ENCODE measurements at places on chromosomes 1 and 21. TPM values are rescaled to one million over a fixed set of nuclear protein-coding genes. Genes with fewer than 3 reads are reported as not detected.

The CELA2B gene
- not detected for total RNA-seq

The TNNI3K gene
- total RNA-seq: 0.07 TPM

GRCh38 chr1:7574121-7575040 is 196.7 kb upstream of the VAMP3 start:
- DNase-seq: no peak
- no peak overlapping the region for H3K4me3 ChIP-seq
- no peaks in the 10 kb centered on the region for H3K27me3 ChIP-seq
- H3K36me3 ChIP-seq: no peaks in the 10 kb centered on the region
- no peak overlapping the region for H3K27ac ChIP-seq

DNA sequence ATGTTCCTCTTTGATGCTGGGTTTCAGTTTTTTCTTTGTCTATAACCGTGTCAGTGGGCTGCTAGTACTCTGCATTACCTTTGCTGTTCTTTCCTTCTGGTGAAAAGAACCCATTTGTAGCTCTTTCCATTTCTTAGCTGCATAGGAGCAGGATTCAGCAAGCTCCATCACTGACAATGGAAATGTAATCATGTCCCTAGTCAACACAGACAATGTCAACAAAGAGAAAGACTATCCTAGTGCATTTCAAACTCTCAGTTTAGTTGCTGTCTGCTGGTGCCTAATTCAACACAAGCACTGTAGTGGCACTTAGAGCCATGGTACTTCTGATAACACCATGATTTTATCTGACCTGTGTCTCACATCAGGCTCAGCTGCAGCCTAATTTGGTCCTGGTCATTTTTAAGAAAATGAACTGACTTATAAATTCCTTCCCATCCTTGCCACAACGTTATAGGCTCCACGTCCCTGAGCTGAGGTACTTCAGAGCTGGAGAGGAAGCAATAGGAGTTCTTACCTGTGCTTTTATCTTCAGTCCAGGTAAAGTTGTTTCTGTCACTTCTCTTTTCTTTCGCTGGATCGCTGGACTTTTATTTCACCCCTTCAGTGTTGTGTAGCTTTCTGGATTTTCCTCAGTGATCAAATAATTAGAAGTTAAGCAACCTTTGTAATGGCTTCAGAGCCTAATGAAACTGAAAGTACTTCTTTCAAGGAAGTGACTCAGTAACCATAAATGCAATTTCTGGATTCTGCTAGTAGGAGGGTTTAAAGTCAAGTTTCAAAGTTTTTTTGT is at the start of gene GBP3:
Gene GBP3 (minus strand): TSS at position 700 of the 793 bp plus-strand sequence. CDS start 2,145 bp downstream, outside the sequence.
- H3K36me3 ChIP-seq: no peaks in the 10 kb centered on the region
- no peak within 1 kb of the TSS for H3K4me3 ChIP-seq
- peak within 1 kb of the TSS; percentile 2 for H3K27ac ChIP-seq
- no peaks in the 10 kb centered on the region for H3K27me3 ChIP-seq
- no peak for DNase-seq

- peaks cover 29% of the 10 kb centered on the region for H3K36me3 ChIP-seq
- H3K4me1 ChIP-seq: peaks cover 32% of the 10 kb centered on the region
- DNase-seq: no peak
- H3K27ac ChIP-seq: no peak overlapping the region
- no peaks in the 10 kb centered on the region for H3K27me3 ChIP-seq
These were observed 3.3 kb downstream of the SH3BP5L start for GRCh38 chr1:248822148-248823032.

- H3K4me3 ChIP-seq: no peak overlapping the region
- peaks cover 15% of the 10 kb centered on the region for H3K36me3 ChIP-seq
- no peak overlapping the region for H3K27ac ChIP-seq
- no peak for DNase-seq
- H3K4me1 ChIP-seq: peaks cover 15% of the 10 kb centered on the region
These were observed 23.4 kb downstream of the BCAR3 start for GRCh38 chr1:93658188-93658587.

Measured in WTC11 (cell line).